ENCODE measurements at places on chromosomes 11 and 22.

GRCh38 chr11:113404859-113405430 is 17.4 kb downstream of the ANKK1 start:
- no peak for DNase-seq

DNA sequence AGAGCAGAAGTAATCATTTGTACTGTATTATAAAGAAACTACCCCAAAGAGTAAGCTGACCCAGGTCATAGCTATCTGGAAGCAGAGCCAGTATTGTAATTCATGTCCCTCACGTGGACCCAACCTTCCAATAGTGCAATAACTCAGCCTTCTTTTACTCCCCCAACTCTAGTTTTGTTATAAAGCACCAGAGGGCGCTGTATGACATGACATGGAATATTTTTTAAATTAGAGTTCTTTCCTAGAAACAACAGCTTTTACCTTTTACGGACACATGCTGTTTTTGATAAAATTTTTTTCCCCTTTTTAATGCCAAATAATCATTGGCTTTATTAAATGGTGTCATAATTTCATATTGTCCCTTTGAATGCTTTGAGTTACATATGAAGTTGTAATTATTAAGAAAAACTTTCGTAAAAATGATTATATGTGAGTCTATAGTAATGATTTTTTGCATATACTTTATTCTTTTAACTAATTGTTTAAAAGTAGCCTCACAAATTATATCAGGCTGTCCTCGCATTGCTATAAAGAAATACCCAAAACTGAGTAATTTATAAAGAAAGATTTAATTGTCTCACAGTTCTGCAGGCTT is 76.9 kb downstream of the DKK3 start:
- peak; percentile 14 for DNase-seq

DNA sequence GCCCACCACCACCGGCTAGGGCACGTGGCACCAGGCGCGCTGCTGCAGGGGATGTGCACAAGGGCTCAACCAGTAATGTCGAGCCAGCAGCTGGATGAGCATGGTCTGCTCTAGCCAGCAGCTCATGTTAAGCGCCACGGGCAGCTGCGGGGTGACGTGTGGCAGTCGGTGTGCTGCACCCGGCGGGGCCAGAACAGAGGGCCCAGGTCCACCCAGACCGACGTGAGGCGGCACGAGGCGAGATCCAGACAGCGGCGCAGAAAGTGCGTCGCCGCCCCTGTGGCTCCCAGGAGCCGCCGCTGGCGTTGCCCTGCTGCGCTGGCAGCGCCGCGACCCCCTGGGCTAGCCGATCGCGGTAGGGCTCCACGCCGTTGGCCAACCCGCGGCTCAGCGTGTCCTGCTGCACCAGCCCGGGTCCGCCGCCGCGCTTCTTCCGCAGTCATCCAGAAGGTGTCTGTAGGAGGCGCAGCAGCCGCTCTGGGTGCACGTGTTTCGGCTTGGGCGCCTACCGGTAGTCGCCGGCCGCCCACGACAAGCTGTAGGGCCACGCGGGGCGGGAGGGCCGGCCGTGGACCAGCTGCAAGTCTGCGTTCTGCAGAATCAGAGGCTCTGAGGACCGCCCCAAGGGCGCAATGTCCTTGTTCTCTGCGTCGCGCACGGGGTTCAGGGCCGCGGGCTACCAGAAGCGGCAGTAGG is 4.6 kb upstream of the GALR3 start:
- no peak for DNase-seq

- no peak for DNase-seq
Observed at GRCh38 chr11:110857892-110858546, 145.8 kb upstream of the ARHGAP20 start.

GRCh38 chr11:58631378-58631777 is 8.9 kb downstream of the CNTF start:
- no peak for DNase-seq

DNA sequence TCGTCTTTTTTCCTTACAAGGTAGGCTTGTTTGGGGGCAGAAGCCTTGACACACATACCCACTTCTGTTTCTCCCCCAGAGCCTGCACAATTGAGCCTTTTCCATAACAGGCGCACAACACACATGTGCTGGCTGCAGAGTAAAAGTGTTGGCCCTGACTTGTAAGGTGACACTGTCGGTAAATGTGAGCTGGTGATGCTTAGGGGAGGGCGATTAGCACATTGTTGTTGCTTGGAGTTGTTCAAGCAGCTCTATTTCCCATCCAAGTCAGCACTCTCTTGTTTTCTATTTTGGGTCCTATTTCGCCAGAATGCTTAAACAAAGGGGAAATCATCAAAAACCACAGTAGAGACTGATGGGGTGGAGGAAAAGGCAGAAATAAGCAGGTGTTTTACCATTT is 51.9 kb upstream of the PTPRJ start:
- DNase-seq: no peak

GRCh38 chr22:35961480-35962295 is 66.9 kb downstream of the RBFOX2 start:
- peak; percentile 79 for DNase-seq

- DNase-seq: no peak
Observed at GRCh38 chr11:30758012-30758411, 171.9 kb upstream of the MPPED2 start.

GRCh38 chr11:43558556-43559127 is 121.9 kb upstream of the HSD17B12 start:
- no peak for DNase-seq

DNA sequence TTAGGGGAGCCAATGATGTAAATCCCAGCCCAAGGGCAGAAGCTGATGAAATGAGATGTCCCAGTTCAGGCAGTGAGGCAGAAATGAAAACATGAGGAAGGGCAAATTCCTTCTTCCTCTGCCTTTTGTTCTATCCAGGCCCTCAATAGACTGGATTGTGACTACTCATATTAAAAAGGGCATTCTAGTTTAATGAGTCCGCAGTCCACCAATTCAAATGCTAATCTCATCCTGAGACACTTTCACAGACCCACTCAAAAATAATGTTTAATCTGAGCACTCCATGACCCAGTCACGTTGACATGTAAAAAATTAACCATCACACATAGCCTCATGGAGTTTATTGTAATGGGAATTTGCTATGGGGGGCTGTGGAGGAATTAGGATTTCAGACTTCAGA is 717.9 kb downstream of the OPCML start:
- no peak for DNase-seq

GRCh38 chr11:114162719-114163123 is 103.2 kb downstream of the ZBTB16 start:
- no peak for DNase-seq

DNA sequence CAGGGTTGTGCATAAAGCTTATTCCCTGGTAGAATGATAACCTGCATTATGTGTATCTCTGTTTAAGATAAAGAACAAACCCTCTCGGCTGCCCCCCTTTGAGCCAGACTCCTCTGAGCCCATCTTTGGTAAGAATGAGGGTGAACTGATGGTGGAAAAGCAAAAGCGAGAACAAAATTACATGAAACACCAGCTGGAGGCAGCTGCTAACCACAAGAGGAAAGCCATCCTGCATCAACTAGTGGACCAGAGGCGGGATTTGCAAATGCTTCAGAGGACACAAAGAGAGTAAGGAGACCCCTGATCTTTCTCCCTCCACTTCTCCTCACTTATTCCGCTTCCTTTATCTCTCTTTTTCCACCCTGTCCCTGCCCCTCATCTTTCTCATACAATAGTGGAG is 40.3 kb downstream of the CCDC81 start:
- no peak for DNase-seq

- no peak for DNase-seq
Observed at GRCh38 chr22:22111267-22111751, 128.7 kb upstream of the TOP3B start.

GRCh38 chr11:104164028-104164520 is at the start of gene PDGFD:
TSS of gene PDGFD (minus strand) at chr11:104164147.
- DNase-seq: peak; percentile 78

DNA sequence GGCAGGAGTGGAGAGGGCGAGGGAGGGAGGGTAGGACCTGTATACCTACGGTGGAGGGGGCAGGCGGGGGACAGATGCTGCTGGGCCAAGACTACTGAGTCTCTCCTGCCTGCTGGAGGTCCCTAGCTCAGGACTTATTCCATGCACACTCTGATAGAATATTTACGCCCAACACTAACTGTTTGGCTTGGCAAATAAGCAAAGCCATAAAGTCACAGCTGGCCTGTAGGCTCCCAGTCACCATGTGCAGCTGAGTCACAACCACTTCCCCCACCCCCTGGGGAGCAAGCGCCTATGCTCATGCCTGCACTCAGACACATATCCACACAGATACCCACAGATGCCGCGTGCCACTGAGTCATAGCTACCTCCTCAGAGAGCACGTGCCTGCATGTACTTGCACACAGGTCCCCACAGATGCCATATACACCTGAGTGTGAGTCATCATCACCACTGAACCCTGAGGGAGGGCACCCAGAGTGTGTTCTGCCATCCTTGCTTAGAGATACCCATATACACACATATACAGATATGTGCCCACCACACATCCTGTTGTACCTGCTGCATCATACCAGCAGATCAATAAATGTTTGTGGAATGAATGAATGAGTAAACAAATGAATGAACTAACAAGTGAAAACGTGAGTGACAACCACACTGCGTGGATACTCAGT is 95.8 kb downstream of the SWAP70 start:
- DNase-seq: no peak

GRCh38 chr11:76698321-76699043 is 27.9 kb upstream of the LRRC32 start:
- DNase-seq: no peak

DNA sequence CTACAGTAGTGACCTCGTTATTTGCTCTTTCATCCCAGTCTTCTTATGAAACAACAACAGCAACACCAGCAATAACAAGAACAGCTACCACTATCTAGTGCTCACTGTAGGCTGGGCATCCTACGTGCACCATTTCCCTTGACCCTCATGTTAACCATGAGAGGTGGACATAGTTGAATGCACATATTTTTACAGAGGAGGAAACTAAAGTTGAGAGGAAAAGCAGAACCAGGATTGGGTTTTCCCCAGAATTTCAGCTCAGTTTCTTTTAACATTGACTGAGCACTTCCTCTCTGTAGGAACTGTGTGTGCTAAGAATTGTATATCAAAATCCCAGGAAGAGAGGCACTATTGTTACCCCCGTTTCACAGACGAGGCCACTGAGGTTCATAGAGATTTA is 39.4 kb upstream of the TSPAN18 start:
- no peak for DNase-seq

DNA sequence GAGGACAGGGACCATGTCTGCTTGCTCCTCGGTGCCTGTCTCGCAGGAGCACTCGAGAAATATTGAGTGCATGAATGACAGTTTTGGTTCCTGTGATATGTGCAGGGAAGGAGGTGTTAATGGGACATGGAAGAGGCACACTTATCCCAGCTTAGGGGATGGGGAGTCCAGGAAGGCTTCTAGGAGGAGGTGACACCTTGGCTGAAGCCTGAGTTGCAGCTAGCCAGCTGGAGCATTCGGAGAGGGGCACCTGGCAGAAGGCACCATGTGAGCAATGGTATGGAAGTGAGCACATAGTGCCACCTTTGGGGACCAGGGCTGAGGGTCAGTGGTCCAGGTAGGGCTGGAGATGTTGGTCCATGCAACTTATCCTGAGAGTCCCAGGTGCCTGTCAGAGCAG is 18.9 kb downstream of the SGSM1 start:
- DNase-seq: no peak

- DNase-seq: no peak
Observed at GRCh38 chr22:50139843-50140415, 30.6 kb upstream of the PANX2 start.

DNA sequence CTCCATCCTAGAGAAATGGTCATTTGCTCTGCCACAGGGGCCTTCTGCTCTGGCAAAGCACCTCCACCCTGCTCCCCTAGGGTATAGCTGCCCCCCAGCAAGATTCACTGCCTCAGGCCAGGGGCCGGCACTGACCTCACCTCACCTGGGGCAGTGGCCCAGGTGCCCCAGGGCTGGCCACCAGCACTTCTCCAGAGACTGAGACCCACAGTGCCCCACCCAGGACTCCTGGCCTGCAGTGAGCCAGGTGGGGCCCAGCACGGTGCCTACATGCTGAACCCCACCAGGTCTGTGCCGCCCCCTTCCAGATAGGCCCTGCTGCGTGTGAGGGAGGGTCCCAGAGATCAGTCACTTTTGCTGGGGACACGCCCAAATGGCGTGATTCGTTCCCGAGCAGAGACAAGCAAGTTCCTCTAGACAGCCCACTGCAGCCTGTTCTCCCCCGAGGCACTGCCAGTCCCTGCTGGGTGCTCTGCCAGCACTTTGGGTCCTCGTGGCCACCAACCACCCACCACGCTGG is 10.8 kb downstream of the GNB1L start:
- no peak for DNase-seq

GRCh38 chr11:62004473-62004872 is 37.0 kb upstream of the FTH1 start:
- DNase-seq: no peak

GRCh38 chr22:20857247-20857643 is 1.4 kb downstream of the PI4KA start:
- no peak for DNase-seq

DNA sequence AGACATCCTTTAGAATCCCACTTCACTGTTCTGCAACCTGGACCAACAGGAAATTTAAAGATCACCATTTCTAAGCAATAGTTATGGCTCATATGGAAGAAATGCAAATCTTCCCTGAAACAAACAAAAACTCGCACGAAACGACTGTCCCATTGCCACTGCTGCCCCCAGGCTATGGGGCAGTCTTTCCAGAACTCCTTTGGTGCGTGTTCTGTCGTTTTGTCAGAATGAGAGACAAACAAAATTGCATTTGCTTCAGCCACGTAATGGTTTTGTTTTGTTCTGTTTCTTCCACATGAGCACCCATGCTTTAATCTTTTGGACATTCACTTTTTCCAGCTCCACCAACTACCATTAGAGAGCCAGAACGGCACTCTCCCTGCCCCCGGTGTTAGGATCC is 10.8 kb upstream of the FBLN1 start:
- no peak for DNase-seq

Data from neuronal stem cell (in vitro differentiated cells).